PC-9 (cell line): ENCODE measurements at places on chromosomes 3 and 15. TPM values are rescaled to one million over a fixed set of nuclear protein-coding genes. Genes with fewer than 3 reads are reported as not detected.

SLC22A14 gene
- not detected in 2 replicates for total RNA-seq

XCR1 gene
- 0.13 and 0.18 TPM in 2 replicates for total RNA-seq

TRIM42 gene
- not detected in 2 replicates for total RNA-seq

SCG5 gene
- 0.39 TPM in 1 of 2 replicates, not detected in the other for total RNA-seq

IQGAP1 gene
- total RNA-seq = 113 and 164 TPM in 2 replicates

HOMER2 gene
- total RNA-seq = 15.1 and 21.2 TPM in 2 replicates

KLHL18 gene
- total RNA-seq = 16.0 and 21.9 TPM in 2 replicates

DNA sequence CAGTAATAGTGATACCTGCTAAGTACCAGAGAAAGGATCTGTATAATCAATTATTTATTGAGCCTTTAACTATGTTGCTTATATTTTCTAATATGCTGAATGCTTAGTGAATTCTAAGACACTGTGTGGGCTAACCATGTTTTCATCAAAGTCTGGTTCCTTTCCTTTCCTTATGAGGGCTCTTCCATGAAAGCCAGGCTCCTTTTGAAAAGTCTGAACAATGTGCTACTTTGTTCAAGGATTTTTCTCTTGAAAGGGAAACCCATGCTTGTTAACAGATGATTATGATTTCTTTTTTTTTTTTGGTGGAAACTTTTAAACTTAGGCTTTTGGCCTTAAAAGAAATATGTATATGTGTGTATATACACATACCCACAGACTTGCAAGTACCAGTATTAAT is 17.0 kb downstream of the YEATS2 start:
- no peak overlapping the region for H3K4me3 ChIP-seq
- no peak for DNase-seq
- no peaks in the 10 kb centered on the region for H3K4me1 ChIP-seq

- H3K4me3 ChIP-seq = no peak overlapping the region
- no peaks in the 10 kb centered on the region for H3K36me3 ChIP-seq
- no peak overlapping the region for H3K27ac ChIP-seq
- H3K4me1 ChIP-seq = peaks cover 7% of the 10 kb centered on the region; the same call in 1 of the 2 replicates
- DNase-seq = no peak
Measured at GRCh38 chr3:18288243-18288642, 136.9 kb downstream of the SATB1 start.

DNA sequence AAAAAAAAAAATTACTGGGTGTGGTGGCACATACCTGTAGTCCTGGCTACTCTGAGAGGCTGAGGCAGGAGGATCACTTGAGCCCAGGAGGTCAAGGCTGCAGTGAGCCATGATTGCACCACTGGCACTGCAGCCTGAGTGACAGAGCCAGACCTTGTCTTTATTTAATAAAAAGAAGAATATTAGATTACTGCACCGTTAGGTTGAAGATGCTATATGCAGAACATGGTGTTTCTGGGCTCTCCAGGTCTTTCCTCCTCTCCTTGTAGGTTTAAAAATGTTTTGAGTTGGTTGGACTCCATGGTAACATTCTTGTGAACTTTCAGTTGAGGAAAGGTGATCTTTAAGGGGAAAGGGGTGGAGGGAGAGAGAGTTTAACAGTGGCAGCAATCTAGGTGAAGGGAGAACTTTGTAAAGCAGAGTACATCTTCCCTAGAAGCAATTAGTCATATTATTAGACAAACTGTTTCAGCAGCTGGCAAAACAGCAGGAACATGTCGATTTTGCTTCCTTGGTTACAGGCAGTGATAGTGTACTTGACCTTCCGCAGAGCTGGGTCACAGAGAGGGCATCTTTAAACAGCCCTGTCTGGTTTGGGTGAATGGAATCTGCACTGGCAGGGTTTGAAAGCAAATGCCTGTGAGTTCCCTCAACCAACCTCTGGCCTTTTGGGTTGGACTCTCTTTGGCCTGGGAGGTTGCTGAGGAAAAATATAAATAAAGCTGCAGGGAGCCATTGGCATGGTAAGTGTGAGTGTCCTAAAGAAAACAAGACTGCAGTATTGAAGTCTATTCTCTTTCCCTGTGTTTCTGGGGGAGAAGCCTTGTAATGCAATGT is 42.8 kb downstream of the NR2C2 start:
- no peaks in the 10 kb centered on the region for H3K36me3 ChIP-seq
- H3K4me3 ChIP-seq = no peak overlapping the region
- DNase-seq = peak; percentile 83

DNA sequence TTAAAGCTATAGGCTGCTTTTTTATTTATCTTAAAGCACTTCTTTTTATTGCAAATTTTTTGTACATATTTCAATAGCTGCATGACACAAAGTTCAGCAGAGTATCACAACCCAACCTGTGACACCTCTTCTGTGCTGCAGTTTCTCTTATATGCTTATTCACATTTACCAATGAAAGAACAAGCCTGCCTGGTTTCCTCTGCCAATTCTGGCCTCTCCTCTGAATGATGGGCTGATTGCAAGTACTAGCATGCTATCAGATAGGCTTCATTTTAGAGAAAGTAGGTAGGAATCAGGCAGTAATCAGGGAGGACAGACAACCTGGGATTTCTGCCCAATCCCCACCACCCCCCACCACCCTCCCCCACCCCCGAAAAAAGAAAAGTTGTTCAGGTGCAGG is 26.6 kb downstream of the ACKR4 start:
- no peak overlapping the region for H3K27ac ChIP-seq
- DNase-seq = no peak
- no peak overlapping the region for H3K4me3 ChIP-seq

- H3K36me3 ChIP-seq = no peaks in the 10 kb centered on the region
- no peak for DNase-seq
- peak overlapping the region; percentile 66 for H3K27ac ChIP-seq
- no peak overlapping the region for H3K4me3 ChIP-seq
Measured at GRCh38 chr15:42010434-42010833, 10.4 kb downstream of the PLA2G4E start.

DNA sequence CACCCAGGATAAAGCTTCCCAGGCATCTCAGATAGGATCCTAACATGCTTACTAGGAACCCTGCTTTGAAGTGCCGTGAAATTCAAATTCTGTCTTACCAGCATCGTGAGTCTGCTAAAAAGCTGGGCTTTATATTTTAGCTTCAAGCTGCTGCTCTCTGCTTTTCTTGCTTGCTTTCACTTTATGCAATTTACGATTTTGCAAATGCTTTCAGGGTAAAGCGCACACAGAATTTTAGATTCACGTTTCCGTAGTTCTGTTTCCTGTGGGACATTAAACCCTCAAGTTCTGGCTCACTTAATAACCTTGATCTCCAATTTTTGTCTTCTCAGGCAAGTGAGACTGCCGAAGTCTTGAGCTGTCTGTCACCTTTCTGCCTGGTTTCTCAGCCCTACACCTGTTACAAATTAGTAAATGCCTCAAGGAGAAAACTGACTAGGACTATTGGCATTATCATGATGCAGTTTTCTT is 170.5 kb upstream of the TGFBR2 start:
- H3K36me3 ChIP-seq = no peaks in the 10 kb centered on the region
- no peaks in the 10 kb centered on the region for H3K4me1 ChIP-seq
- no peak overlapping the region for H3K27ac ChIP-seq
- no peak overlapping the region for H3K4me3 ChIP-seq
- no peak for DNase-seq
- no peaks in the 10 kb centered on the region for H3K27me3 ChIP-seq

- H3K27ac ChIP-seq = peak overlapping the region; percentile 89
- no peaks in the 10 kb centered on the region for H3K27me3 ChIP-seq
- peaks cover 27% of the 10 kb centered on the region for H3K4me1 ChIP-seq
- H3K4me3 ChIP-seq = peak overlapping the region; percentile 38; the same call in 1 of the 2 replicates
- peak; percentile 49 for DNase-seq
Measured at GRCh38 chr3:15983232-15983631, 185.5 kb upstream of the ANKRD28 start.

GRCh38 chr3:28973609-28974008 is 307.3 kb upstream of the RBMS3 start:
- no peak overlapping the region for H3K4me3 ChIP-seq
- H3K36me3 ChIP-seq = no peaks in the 10 kb centered on the region
- DNase-seq = no peak
- H3K27me3 ChIP-seq = no peaks in the 10 kb centered on the region
- H3K4me1 ChIP-seq = no peaks in the 10 kb centered on the region

GRCh38 chr3:111438283-111438682 is 103.7 kb upstream of the CD96 start:
- H3K36me3 ChIP-seq = no peaks in the 10 kb centered on the region
- H3K27me3 ChIP-seq = no peaks in the 10 kb centered on the region
- no peak overlapping the region for H3K27ac ChIP-seq
- no peak for DNase-seq

DNA sequence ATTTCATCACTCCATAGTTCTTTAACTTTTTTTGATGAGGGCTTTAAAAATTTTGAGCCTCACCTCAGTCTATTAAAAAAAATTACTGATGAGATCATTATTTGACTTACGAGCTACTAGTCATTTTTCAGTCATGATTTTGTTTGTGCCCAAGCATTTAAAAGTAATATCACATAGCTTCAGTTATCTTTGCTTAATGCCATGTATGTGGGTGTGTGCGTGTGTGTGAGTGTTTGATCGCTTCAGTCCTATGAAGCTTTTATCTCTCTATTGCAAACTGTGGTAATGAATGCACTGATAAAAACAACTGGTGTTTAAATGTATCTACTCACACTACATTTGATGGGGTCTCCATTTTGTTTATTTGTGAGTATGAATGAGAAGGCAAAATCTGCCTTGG is 49.8 kb downstream of the RSRC1 start:
- peaks cover 3% of the 10 kb centered on the region; the same call in 1 of the 2 replicates for H3K36me3 ChIP-seq
- peaks cover 20% of the 10 kb centered on the region for H3K4me1 ChIP-seq
- H3K27me3 ChIP-seq = no peaks in the 10 kb centered on the region
- DNase-seq = no peak
- H3K27ac ChIP-seq = no peak overlapping the region

DNA sequence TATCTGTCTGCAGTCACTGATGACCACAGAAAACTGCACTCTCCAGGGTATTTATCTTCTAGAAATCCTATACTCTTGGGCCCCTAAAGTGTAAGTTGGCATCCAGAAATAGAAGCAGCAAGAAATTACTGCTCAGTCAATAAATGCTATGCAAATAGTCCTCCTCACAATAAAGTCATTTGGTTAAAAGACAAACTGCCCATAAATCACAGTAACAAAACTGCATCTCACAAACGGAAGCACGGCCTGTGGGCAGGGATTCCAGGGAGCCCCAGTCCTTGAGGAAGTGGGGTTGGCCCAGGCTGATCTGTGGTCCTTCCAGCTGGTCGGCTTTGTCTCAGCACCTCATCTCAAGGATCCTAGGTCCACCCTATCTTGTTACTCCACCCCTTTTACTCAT is 29.7 kb upstream of the SPATA12 start:
- no peak overlapping the region for H3K4me3 ChIP-seq

- H3K27ac ChIP-seq = no peak overlapping the region
- DNase-seq = no peak
- peaks cover 1% of the 10 kb centered on the region; the same call in 1 of the 2 replicates for H3K4me1 ChIP-seq
- H3K36me3 ChIP-seq = no peaks in the 10 kb centered on the region
- no peaks in the 10 kb centered on the region for H3K27me3 ChIP-seq
Measured at GRCh38 chr3:179174316-179174715, 26.2 kb downstream of the PIK3CA start.

- H3K27me3 ChIP-seq = peaks cover 26% of the 10 kb centered on the region
- no peaks in the 10 kb centered on the region for H3K4me1 ChIP-seq
- DNase-seq = no peak
- no peak overlapping the region for H3K4me3 ChIP-seq
- no peak overlapping the region for H3K27ac ChIP-seq
Measured at GRCh38 chr15:27461181-27461580, 490.2 kb downstream of the GABRG3 start.

DNA sequence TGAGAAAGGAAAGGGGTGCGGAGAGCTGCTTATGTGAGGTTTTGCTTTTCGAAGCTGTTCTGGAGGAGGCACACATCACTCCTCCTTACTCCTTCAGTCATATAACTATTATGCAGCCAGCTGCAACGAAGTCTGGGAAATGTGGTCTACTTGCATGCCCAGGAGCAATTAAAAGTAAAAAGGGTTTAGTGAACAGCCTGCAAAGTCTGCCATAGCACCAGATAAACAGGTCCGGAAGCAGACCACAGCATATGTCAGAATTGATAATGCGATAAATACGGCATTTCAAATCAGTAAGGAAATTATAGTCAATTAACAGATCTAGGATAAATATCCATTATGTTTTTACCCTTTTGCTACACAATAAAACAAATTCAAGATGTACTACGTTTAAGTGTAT is 99.5 kb downstream of the POLR2M start:
- no peaks in the 10 kb centered on the region for H3K36me3 ChIP-seq
- no peak for DNase-seq

GRCh38 chr3:27252646-27253045 is 116.5 kb downstream of the NEK10 start:
- no peak for DNase-seq
- no peak overlapping the region for H3K27ac ChIP-seq
- H3K27me3 ChIP-seq = no peaks in the 10 kb centered on the region
- no peaks in the 10 kb centered on the region for H3K36me3 ChIP-seq

DNA sequence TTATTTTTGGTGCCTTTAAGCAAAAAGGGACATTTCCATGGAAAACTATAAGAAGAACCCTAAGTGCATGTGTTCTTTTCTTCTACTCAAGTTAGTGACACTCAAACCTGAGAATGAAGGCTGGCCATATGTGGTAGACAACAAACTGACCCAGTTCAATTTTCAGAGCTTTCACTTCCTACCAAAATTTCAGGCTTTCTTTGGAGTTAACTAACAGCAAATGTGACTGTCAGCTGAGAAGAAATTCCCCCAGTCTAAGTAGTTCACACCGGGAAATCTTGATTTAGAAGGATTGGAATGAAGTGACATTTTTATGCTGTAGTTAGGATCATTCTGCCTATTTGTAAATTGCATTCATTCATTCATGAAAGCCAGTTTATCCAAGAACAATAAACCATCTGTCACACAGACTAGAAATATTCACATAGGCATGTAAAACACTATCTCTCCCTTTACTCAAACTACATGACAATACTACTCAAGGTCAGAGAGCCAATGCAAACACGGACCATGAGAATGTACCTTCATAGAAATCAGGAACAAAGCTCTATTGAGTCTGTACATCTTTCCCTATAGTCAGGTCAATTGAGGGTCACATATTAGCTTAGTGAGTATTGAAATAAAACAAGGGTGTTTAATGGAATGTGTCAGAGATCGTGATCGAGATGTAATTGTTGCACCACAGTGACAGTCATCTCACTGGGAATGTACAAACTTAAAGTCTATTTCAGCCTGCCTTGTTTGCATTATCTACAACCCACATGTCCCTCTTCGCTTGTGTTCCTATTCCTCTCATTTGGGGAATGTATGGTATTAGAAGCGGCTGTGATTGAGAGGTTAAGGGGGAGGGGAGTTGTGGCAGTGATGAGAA is 113.8 kb upstream of the TGFBR2 start:
- no peak for DNase-seq
- no peaks in the 10 kb centered on the region; the same call in 1 of the 2 replicates for H3K4me1 ChIP-seq
- no peak overlapping the region for H3K27ac ChIP-seq
- no peak overlapping the region for H3K4me3 ChIP-seq
- no peaks in the 10 kb centered on the region for H3K36me3 ChIP-seq
- no peaks in the 10 kb centered on the region for H3K27me3 ChIP-seq
